ENCODE measurements at places on chromosomes 12 and 14. TPM values are rescaled to one million over a fixed set of nuclear protein-coding genes. Genes with fewer than 3 reads are reported as not detected.

The SSPN gene
- total RNA-seq: 200 TPM

The NKX2-1 gene
- 2.9 TPM for total RNA-seq

The FIGNL2 gene
- 0.48 TPM for total RNA-seq

The PLEKHG7 gene
- total RNA-seq: 8.2 TPM

The RBP5 gene
- 3.9 TPM for total RNA-seq

The HOTAIR gene
- total RNA-seq: 12.5 TPM
